ENCODE measurements at places on chromosomes 3 and 15. TPM values are rescaled to one million over a fixed set of nuclear protein-coding genes. Genes with fewer than 3 reads are reported as not detected.

DNA sequence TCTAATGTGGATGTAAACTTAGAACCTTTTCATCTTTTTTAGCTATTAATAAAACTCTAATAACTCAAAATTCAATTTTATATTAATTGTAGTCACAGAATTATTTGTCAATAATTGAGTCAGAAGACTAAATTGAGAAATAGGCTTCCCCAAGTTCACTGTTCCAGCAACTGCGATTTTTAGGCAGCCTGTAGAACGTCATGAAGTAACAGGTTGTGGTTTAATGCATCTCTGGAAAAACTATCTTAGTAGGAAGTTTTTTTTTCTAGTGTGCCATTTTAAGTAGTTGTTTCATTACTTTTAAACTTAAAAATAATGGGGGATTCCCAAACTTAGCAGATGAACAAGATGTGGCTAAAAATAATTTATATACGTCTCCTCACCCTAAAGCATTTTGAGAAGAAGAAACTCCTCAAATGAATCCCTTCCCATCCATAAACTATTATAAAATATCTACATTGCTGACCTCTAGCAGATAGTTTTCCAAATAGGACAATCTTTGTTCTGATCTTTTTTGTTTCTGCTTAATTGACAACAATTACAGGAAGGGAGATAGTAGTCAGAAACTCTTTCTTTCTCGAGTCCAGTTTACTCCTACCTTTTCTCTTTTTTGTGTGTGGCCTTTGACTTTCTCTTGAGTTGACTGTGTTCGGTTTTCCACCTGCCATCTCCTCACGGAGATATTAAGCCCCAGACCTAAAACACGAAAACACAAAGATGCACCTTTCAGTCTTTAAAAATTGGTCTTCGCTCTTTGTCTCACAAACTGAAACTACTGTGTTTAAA is 43.1 kb downstream of the LRCH3 start:
- DNase-seq, result no peak

GRCh38 chr15:48748535-48748934 is 62.3 kb downstream of the CEP152 start:
- DNase-seq, result peak; percentile 46

DNA sequence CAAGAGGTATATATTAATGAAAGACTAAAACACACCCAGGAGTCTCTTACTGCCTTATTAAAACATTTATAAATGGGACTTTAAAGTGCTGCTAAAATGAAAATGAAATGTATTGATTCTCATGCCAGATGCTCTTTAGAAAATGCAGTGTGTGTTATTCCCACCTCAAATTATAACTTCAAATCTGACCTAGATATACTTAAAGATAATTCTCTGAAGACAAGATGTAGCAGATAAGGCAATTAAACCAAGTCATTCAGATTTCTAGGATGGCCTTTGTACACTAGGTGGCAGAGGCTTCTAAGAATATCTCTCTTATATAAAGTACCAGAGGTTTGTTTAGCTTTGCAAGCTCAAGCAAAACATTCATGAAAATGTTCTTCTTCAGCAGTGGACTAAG is 26.9 kb upstream of the GOLGA8B start:
- DNase-seq, result peak; percentile 5

GRCh38 chr3:128503751-128504532 is 10.9 kb upstream of the GATA2 start:
- DNase-seq, result no peak

ZNF662 gene
- total RNA-seq, result 0.74 TPM

DNA sequence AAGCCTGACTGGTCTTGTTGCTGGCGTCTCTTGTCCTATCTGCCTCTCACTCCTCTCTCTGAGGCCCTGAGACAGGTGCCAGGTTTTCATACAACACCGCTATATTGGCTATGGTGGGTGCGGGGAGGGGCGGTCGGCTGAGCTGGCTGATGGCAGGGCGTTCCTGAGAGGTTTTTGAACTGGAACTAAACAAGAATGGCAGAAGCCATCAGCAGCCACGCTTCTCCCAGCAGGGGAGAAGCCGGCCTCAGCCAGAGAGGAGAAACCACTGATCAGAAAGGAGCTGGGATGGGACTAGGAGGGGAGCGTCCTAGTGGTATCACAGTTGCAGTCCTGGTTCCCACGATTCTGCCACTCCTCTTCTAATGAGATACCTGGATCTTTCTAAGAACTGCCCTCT is 89.9 kb upstream of the PRR23E start:
- no peak for DNase-seq

GRCh38 chr3:172140499-172141391 is 101.4 kb downstream of the FNDC3B start:
- DNase-seq, result peak; percentile 98

GRCh38 chr3:192727032-192727847 is at the start of gene FGF12:
Gene FGF12, minus strand, starts transcription at chr3:192727541.
- DNase-seq, result peak; percentile 30

HEMK1 gene
- total RNA-seq, result 5.0 TPM

GRCh38 chr3:184786280-184786941 is 25.6 kb upstream of the VPS8 start:
- DNase-seq, result peak; percentile 90

GOLGA6A gene
- total RNA-seq, result not detected

DUOXA2 gene
- total RNA-seq, result not detected

- no peak for DNase-seq
Measured at GRCh38 chr15:60916032-60916678, 312.9 kb downstream of the RORA start.

DNA sequence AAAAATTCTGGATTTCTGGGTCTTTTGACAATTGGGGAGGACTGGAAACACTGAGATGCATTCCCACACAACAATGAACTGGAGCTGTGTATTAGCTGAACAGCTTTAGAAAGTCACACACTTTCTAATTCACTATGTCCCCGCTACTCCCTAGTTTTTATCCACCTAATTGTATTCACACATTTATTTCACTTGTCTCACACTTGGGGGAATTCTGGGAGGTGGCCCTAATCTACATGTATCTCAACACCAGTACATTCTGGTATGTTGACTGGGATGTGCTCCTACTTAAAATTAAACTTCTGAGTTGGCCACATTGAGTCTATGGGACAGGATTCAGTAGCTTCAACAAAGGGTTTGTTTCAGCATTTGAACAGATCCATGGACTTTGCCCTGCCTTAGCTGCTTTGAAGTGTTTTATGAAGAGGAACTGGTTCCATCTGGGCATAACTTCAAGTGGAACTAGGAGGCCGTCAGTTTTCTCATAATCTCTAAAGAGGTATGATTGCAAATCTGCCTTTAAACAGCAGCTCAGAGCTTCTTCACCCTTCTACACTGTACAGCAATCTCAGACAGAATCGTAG is 106.5 kb upstream of the CMC1 start:
- DNase-seq, result no peak

GRCh38 chr3:73094129-73094528 is 32.7 kb downstream of the EBLN2 start:
- no peak for DNase-seq

DNA sequence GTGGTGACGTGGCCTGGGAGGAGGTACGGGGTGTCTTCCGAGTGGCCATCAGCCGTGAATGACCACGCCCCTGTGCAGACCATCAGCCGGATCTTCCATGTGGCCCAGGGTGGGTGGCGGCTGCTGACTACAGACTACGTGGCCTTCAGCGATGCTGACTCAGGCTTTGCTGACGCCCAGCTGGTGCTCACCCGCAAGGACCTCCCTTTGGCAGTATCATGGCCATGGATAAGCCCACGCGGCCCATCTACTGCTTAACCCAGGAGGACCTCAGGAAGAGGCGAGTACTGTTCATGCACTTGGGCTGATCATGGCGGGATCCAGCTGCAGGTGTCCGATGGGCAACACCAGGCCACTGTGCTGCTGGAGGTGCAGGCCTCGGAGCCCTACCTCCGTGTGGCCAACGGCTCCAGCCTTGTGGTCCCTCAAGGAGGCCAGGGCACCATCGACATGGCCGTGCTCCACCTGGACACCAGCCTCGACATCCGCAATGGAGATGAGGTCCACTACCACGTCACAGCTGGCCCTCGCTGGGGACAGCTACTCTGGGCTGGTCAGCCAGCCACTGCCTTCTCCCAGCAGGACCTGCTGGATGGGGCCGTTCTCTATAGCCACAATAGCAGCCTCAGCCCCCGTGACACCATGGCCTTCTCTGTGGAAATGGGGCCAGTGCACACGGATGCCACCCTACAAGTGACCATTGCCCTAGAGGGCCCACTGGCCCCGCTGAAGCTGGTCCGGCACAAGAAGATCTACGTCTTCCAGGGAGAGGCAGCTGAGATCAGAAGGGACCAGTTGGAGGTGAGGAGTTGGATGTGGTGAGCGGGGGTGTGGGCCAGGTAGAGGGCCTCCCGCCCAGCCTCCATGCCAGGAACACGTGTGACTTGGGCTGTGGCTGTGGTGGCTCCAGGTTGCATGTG is 178.4 kb downstream of the TBC1D2B start:
- no peak for DNase-seq

NMNAT3 gene
- total RNA-seq, result 1.8 TPM

IL5RA gene
- not detected for total RNA-seq

DNA sequence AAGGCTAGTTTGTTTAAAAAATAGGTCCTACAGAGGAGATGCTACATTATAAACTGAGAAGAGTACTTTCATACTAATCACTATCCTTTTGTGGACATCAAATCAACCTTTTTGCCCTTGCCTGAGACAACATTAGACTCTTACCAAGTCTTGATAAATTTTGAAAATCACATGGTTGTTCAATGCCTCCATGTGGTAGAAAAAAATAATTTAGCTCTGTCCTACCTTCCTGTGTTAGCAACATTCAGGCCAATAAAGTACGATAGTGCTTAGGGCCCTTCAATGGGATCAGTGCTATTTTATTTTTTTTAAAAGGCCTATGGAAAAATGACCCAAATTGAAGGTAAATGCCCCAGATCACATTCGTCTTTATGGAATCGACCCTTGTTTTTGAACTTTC is 5.0 kb upstream of the UBE2E1 start:
- peak; percentile 70 for DNase-seq

GABRA5 gene
- total RNA-seq, result not detected

- DNase-seq, result no peak
Measured at GRCh38 chr3:81788610-81789009, 27.2 kb upstream of the GBE1 start.

SEMA6D gene
- 17.7 TPM for total RNA-seq

- no peak for DNase-seq
Measured at GRCh38 chr3:54322354-54322753, 200.0 kb downstream of the CACNA2D3 start.

DNA sequence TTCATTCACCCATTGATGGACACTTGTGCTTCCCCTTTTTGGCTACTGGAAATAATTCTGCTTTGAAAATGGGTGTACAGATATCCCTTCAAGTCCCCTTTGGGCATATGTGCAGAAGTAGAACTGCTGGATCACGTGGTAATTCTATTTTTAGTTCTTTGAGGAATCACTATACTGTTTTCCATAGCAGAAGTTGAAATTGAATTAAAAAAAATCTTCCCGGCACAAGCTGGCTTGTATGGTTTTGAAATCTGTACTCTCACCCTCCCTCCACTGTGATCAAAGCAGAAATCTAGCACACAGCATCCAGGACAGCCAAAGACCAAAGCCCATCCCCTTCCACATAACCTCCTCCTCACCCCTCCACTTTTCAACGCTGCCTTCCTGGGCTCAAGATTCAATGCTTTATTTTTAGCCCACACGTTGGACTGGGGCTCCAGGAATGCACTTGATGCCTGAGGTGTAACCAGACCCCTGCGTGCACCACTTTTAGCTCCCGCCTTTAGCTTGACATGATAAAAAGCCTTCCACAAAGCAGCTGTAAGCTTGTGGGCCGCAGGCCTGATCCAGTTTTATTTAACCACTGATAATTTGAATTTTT is 29.9 kb downstream of the TMEM40 start:
- DNase-seq, result peak; percentile 16

NUP210 gene
- 0.33 TPM for total RNA-seq

DNA sequence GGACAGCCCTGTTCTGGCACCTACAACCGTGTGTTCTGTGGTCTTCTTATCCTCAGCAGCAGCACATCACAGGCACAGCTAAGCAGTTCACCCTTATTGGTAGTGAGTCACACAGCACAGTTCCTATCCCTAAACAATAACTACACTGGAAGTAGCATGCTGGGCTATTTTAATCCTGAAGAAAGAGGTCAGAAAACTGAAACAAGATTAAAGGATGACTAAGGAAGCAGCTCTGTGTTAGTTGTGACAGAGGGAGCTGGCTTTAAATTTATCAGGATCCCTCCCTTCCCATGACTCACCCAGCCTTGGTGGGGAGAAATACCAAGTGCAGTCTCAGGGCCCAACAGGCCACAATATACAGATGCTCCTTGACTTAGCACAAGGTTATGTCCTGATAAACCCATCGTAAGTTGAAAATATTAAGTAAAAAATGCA is 144.3 kb downstream of the ERC2 start:
- peak; percentile 90 for DNase-seq
